NCI-H1092 (cell line): ENCODE measurements at places on chromosomes 1 and 21.

- DNase-seq, result no peak
These were observed 17.7 kb downstream of the DHRS3 start for GRCh38 chr1:12600335-12600734.

- no peak for DNase-seq
These were observed 76.4 kb downstream of the EVI5 start for GRCh38 chr1:92708368-92708950.

- no peak for DNase-seq
These were observed 7.4 kb downstream of the ACTRT2 start for GRCh38 chr1:3028531-3029282.

DNA sequence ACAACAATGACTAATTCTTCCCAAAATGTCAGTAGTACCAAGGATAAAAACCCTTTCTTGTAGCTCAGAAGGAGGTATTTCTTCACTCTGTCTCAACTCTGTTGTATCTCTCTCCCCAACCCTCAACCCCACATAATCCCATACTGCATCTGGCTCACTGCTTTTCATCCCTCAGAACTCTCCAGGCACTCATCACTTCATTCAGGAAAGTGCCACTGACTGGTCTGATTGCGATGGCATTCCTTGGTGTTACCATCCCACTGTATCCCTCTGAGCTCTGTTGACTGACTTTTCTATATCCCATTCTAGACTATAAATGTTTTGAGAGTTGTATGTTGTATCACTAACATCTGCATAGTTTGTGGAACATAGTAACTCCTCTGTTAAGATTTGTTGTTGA lies 483.5 kb upstream of the ADGRL2 start:
- DNase-seq, result no peak

DNA sequence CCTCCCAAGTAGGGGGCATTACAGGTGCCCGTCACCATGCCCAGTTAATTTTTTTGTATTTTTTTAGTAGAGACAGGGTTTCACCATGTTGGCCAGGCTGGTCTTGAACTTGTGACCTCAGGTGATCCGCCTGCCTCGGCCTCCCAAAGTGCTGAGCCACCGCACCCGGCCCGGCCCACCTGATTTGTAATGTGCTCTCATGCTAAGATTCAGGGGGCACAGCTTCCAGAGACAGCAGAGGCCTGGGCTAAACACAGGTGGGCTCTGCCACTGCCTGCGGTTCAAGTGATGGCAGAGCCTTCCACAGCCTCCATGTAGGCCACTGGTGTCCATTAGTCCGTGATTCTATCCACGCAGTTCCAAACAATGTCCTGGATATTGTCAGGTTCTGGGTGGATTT lies 98.4 kb downstream of the PDE9A start:
- DNase-seq, result no peak

DNA sequence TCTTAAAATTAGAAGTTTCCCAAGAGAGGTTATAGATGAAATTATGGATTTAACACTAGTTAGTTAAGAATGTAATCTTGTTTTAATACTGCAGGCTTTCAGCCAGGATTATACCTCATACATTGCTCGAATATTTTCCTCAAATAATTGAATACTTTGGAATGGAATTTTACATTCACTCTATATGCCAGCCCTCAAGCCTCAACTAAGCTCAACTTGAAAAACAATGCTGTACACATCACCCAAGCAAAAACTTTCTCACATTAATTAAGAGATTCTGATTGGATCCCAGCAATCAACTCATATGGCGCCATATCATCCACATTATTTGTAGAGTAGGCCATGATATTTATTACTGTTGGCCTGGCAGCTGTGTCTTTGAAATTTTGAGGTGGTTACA lies 710.7 kb upstream of the ADAMTS5 start:
- DNase-seq, result no peak

GRCh38 chr1:219177363-219177762 lies 3.7 kb downstream of the LYPLAL1 start:
- no peak for DNase-seq

DNA sequence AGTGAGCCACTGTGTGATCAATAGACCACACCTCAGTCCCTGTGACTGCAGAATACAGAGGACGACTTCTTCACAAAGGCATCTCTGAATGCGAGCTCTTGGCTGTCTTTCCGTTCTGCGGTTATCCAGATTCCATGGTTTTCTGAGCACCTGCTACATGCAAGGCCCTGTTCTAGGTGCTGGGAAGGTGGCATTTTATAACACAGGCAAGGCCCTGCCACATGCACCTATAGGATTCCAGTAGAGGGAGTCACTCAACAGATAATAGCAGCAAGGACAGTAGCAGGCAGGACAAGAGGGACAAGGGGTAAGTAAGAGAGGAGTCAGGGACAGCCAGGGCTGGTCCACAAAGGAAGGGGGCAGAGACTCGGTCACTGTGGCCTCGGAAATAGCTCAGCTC lies 9.0 kb downstream of the URB1 start:
- no peak for DNase-seq

DNA sequence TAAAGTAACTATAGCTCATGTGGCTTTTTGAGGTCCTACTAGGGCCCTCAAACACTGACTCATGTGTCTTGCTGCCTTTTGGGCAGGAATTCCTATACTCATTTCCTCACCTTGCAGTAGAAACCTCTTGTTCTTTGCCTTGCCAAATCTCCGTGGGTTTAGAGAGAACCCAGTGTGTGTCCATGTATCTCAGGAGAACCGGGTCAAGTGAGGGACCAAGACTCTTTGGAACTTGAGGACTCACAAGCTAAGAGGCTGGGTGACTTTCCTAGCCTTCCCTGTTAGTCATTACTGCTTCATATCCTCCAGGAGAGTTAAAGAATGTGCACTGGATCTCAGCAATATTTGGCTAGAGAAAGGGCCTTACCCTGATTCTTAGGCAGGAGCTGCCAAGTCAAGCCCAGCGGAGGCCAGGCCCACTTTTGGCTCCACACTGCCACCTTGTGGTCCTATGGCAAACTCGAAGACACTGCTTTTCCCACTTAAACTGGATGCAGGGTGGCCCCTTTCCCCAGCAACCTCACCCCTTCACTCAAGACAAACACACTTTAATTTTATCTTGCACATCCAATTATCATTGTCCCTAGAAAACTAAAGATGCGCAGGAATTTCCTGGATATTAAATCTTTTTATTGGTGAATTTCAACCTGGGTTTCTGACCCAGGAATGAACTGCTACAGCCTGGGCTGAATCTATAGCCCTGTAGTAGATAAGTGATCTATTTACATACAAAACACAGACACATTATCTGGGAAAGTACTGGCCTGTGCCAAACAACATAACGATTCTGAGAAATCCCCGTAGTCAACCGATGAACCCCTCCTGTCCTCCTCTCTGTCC lies 10.6 kb downstream of the AVPR1B start:
- DNase-seq, result peak; percentile 83

GRCh38 chr1:60573726-60574409 lies 500.3 kb upstream of the C1orf87 start:
- no peak for DNase-seq

GRCh38 chr1:204975568-204976235 lies 67.3 kb upstream of the CNTN2 start:
- DNase-seq, result peak; percentile 25

GRCh38 chr1:185585770-185586169 lies 148.4 kb upstream of the HMCN1 start:
- no peak for DNase-seq

DNA sequence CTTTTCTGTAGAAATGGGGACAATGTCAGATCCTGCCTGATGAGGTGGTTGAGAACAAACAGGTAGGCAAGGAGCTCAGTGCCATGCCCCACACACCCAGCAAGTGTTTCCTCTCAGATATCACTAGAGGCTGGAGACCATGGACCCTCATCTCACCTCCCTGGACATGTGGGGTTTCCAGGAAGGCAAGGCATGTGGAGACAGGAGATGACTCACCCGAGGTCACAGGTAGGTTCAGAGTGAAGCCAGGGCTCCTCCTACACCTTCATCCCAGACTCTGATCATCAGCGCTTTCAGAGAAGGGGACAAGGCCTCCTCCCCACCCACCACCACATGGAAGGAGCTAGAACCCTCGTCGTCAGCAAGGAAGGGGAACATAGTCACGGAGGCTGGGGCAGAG lies 69.2 kb downstream of the MATN1 start:
- DNase-seq, result no peak

DNA sequence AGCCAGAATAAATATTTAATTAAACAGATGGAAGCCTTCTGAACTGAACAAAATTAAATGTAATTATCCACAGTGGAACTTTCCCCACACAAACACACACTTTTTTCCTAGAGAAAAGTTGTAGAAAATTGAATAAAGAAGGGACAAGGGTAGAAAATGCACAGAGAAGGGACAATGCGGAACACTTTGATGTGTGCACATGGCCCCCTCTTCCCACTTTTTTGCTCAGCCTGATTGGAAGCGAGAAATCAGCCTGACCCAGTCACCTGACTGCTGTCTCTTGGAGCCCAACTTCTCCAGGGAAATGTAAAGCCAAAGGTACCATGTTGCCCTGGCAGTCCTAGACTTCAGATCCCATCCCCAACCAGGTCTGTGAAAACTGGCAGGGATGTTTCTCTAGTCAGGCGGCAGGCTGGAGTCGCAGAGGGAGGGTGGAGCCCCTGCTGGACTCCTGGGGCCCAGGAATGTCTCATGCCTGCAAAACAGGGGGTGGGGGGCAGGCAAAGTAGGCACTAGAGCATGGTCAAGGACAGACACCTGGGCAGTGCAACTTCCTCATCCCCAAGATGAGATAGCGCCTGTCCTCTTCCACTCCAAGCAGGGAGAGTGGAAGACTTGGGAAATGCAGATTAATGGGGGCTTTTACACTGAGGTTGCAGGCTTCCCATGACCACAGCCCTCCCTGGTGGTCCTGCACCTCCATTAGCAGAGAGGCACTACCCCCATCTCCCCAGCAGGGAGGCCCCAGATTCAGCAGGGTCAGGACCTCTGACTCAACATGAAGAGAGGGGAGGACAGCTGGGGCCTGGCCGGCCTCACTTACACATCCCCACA lies 2.8 kb downstream of the CERS2 start:
- DNase-seq, result no peak

- no peak for DNase-seq
These were observed 39.6 kb downstream of the PIGK start for GRCh38 chr1:77179632-77180031.

DNA sequence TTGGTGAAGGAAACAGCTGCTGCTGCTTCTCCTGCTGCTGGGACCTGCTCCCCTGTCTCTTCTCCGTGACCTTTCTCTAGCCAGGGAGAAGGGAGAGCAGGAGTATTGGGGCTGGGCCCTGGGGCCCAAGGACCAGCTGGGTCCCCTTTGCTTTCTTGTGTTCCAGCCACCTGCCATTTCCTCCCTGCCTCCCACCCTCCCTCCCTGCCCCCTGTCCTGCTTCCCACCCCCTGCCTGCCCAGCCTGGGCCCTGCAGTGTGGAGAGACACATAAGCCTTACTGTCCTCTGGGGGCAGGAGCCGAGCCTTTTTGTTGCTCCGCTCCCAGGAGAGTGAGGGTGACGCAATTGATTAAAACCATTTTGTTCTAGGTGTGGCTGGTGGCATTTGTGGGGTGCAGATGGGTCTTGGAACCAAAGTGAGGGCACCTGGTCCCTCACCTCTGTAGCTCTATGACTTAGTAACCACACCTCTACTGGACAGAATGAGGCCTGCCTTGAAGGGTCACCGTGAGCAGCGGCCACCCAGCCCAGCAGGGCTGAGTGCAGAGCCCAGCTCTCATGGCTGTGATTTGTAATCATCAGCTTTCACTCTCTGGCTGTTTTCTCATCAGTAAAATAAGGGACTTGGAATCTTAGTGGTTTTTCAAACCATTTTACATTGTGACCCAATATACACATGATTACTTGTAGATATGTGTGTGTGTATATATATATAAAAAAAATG lies 13.9 kb upstream of the TMEM222 start:
- DNase-seq, result peak; percentile 23
